ENCODE measurements at places on chromosomes 3 and 15. TPM values are rescaled to one million over a fixed set of nuclear protein-coding genes. Genes with fewer than 3 reads are reported as not detected.

RETNLB gene
- not detected for total RNA-seq

ROPN1 gene
- total RNA-seq, result not detected

ANKRD63 gene
- total RNA-seq, result 0.67 TPM

PLAAT1 gene
- not detected for total RNA-seq

SCAMP5 gene
- total RNA-seq, result 9.3 TPM

SMCO1 gene
- not detected for total RNA-seq

CNTN6 gene
- not detected for total RNA-seq

MUC20 gene
- 0.62 TPM for total RNA-seq

SLC51B gene
- total RNA-seq, result 18.9 TPM

DVL3 gene
- total RNA-seq, result 21.8 TPM

LSAMP gene
- 0.04 TPM for total RNA-seq

SEMA5B gene
- total RNA-seq, result 0.13 TPM

CHL1 gene
- total RNA-seq, result not detected

DOCK3 gene
- 0.38 TPM for total RNA-seq

XCR1 gene
- total RNA-seq, result not detected

MELTF gene
- total RNA-seq, result 75.3 TPM

DNASE1L3 gene
- total RNA-seq, result not detected

HYKK gene
- total RNA-seq, result 5.5 TPM

ITGA11 gene
- 4.5 TPM for total RNA-seq

SEMA3B gene
- 6.6 TPM for total RNA-seq

BTBD1 gene
- 59.5 TPM for total RNA-seq

TMEM158 gene
- total RNA-seq, result 19.7 TPM

ADAMTSL3 gene
- total RNA-seq, result 0.35 TPM

TMEM212 gene
- not detected for total RNA-seq

VIPR1 gene
- total RNA-seq, result 0.47 TPM

NR2F2 gene
- total RNA-seq, result 24.3 TPM

DPPA4 gene
- total RNA-seq, result not detected

BFSP2 gene
- total RNA-seq, result not detected

FBXL22 gene
- 0.32 TPM for total RNA-seq

GABRG3 gene
- 0.66 TPM for total RNA-seq

TUSC7 gene
- not detected for total RNA-seq

BCHE gene
- 0.74 TPM for total RNA-seq

TJP1 gene
- 80.2 TPM for total RNA-seq

All from A549 treated with ZK216348 at 1 μM for 4 hours (cell line).